ENCODE measurements at places on chromosomes 5 and 9.
A peak's percentile ranks its signal among the peaks of the same experiment; 100 is the strongest.

- DNase-seq: peak; percentile 23
Observed at GRCh38 chr5:143016777-143017516, 246.8 kb downstream of the ARHGAP26 start.

DNA sequence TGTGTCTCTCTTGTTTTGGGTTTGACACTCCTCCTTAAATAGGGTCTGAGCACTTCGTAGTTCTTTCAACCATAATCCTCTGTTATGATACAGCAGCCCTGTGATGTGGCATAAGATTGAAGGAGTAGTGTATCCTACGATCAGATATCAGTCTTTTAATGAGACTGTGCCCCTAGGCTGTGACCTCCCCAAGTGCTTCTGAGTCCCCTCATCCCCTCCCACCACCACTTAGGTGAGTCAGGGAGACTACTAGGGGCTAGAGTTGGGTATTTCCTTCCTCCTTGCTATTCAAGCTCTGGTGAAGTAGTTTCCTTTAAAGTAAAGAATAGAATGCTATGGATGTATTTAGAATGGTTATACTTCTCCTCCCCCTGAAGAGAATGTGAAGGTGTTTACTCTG is 637.2 kb upstream of the GRAMD2B start:
- no peak for DNase-seq

GRCh38 chr5:112385566-112385965 is 33.5 kb downstream of the EPB41L4A start:
- no peak for DNase-seq

DNA sequence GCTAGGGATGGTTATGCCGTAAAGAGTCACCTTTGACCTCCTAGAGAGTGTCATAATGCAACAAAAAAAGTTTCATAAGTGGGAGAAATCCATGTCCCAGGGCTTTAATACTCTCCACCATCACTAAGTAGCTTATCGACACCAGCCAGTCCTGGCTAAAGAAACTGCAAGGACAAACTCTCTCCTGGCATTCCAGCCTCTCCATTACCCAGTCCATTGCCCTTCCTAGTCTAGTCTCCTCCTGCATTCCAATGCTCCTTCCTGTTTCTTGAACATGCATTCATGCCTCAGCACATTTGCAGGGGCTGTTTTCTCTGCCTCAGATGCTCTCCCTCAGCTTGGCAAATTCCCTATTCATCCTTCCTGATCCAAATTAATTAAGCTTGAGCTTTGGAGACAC is 364.1 kb downstream of the BRINP1 start:
- no peak for DNase-seq

- no peak for DNase-seq
Observed at GRCh38 chr9:93662952-93663572, 86.7 kb downstream of the PHF2 start.

- no peak for DNase-seq
Observed at GRCh38 chr5:112960863-112961504, 15.6 kb upstream of the DCP2 start.

DNA sequence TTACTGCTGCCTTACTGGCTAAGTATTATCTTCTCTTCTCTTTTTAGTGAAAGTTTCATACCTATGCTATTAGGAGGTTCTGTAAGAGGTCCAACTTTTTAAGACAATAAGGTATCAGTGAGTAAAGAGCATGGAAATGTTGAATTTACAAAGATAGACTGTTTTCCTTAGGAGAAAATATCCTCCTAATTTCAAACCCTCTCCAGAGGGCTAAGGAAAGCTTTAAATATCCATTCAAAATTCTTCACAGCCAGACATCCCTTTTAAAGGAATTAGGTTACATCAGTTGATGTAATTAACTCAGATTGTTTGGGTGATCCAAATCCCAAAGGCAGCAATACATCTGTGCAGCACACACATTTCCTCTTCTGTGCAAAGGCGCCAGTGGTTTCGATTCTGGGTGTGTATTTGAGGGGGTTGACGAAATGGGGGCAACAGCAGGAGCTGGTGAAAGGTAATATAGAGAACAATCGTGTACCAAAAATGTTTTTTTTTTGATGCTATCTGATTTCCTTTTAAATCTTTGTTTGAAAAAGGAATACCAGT is 273.8 kb upstream of the RPS23 start:
- DNase-seq: no peak

DNA sequence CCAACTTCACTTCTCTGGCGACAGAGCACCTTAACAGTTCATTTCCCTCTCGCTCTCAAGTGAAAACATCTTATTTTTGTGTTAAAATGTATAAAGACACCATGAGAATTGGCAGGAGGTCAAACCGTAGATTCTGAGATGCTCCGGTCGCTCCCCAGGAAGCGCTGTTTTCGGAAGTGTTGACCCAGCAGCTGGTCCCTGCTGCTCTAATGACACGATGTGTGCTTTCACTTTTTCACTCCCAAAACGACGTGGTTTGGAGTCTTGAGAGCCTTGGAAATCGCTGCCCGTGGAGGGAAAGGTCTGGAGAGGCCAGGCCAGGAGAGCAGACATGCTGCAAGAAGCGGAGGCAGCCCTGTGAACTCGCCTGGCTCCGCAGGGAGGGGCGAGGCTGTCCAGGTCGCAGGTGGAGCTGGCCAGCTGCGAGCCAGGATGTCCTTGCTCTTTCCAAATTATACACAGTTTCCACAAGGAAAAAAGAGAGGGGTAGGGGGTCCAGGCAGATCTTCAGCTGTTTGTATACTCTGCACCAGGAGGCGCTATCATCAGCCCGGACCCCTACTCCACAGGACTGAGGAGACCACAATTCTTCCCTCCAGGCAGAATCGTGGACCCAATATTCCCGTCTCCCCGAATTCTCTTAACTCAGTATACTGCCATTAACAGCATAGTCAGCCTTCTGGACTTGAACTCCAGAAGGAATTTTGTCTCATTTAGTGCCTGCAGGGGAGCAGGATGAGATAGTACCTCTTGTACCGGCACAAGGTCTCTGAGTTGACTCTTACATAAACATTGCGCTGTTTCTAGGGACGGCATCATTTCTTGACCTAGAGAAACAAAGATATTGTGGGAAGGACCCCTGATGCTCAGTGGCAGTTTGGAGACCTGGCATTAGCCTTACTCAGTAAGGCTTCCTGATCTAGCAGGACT is 248.6 kb upstream of the ANKRD55 start:
- DNase-seq: no peak

DNA sequence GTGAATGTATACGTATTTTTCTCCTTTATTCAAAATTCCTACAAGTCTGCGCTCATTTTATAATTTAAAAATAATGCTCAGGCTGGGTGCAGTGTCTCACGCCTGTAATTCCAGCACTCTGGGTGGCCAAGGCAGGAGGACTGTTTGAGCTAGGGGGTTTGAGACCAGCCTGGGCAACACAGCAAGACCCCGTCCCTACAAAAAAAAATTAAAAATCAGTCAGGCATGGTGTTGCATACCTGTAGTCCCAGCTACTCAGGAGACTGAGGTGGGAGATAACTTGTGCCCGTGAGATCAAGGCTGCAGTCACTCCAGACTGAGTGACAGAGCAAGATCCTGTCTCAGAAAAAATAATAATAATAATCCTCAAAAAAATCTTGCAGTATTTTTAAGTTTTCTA is 7.8 kb downstream of the UIMC1 start:
- no peak for DNase-seq

- DNase-seq: no peak
Observed at GRCh38 chr5:126651013-126651577, 50.3 kb downstream of the PHAX start.
